ENCODE measurements at places on chromosomes 5 and 9.
A peak's percentile ranks its signal among the peaks of the same experiment; 100 is the strongest.

- DNase-seq: no peak
Observed at GRCh38 chr9:99411068-99411467, 189.0 kb downstream of the SEC61B start.

GRCh38 chr5:155144956-155145355 lies 131.4 kb downstream of the KIF4B start:
- no peak for DNase-seq

- peak; percentile 2 for DNase-seq
Observed at GRCh38 chr5:43482490-43483297, 971 bp downstream of the TMEM267 start.

DNA sequence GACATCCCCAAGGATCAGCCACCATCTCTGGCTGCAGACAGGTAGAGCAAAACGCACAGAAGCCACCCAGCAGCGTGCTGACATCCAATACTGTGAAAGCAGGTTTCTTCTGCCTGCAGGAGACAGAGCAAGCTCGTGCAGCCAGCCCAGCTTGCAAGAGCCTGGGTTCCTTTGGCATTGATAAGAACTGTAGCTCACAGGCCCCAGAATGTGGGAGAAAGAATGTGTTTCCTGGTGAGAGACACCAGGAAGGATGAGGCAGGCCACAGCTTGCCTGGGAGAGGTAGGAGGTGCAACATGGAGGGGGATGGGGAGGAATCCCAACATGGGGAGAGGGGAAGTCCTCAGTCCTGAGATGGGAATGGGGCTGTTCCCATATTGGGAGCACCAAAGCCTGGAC lies 34.0 kb upstream of the ARAP3 start:
- DNase-seq: no peak

DNA sequence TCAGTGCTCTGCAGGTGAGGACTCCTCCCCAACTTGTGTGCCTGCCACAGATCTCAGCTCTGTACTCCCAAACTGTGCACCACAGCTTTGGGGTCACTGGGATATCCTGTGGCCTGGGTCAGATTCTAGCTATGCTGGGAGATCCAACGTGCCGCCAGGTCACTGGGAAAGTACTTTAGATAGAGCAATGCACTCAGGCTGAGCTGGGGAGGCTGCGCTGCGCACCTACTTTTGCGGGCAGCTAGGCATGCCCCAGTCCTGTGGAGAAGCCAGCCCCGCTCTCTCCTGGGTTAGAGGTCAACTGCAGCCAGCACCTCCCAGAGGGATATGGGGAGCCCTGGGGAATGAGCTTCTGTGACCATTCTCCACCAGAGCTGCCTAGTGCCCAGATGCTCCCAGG lies 552.1 kb upstream of the CDH9 start:
- DNase-seq: no peak

DNA sequence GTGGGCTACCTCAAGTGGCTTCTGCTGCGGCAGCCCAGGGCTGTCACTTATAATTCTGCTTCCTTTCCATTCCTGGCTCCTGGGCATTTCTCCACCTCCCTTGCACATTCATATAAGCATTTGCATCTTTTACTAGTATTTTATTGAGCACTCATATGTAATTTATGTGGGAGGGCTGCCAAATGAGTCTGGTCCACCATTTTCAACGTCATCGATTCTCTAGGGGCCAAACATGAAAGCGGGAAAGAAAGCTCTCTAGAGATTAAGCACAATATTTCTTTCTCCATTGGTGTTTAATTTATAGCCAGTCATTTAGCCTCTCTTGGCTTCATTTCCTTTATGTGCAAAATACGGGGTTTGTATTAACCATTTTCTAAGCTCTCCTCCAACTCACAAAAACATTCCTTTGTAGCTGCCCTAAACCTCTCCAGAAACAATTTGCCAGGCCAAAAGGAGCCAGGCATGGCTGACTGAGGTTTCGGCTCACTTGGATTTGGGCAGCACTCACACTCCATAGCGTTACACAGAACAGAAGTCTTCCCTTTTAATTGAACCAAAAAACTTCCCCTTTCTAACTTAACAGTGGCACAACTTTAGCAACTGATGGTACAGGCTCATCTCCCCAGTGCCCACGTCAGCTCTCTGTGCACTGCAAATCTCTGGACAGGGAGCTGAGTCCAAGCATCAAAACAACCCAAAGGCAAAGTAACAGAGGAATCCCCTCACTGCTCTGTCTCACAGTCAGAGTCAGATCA lies 183.5 kb downstream of the ROR2 start:
- no peak for DNase-seq

GRCh38 chr5:166377756-166378155 lies 1913.7 kb upstream of the WWC1 start:
- no peak for DNase-seq

- DNase-seq: no peak
Observed at GRCh38 chr5:90484540-90484939, 9.9 kb downstream of the POLR3G start.

GRCh38 chr9:6681957-6682501 lies 36.5 kb upstream of the GLDC start:
- DNase-seq: no peak

DNA sequence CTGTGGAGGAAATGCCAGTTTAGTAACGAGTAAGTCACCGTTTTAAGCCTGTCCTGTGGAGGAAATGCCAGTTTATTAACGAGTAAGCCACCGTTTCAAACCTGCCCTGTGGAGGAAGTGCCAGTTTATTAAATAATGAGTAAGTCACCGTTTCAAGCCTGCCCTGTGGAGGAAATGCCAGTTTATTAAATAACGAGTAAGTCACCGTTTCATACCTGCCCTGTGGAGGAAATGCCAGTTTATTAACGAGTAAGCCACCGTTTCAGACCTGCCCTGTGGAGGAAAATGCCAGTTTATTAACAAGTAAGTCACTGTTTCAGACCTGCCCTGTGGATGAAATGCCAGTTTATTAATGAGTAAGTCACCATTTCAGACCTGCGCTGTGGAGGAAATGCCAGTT lies 18.9 kb upstream of the PDCD6 start:
- no peak for DNase-seq

DNA sequence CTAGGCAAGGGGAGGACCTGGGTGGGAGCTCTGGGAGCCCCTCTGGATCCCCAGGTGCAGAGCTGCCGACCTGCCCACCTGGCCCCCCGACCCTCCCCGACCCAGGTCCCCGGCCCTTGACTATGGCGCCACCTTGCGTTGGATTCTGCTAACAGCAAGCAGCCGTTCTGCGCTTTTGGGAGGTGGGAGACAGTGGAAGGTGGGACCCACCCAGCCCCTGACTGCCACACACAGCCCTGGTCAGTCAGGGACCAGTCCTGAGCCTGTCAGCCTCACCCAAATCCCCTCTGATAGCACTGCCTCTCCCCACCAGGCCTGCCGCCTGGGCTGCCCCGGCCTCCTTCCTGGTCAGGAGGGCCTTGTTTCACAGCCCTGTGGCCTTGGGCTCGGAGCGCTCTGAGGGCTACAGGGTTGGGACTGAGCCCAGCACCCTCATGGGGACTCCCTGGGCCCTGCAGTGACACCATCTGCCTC lies 77.9 kb downstream of the HMCN2 start:
- DNase-seq: no peak

- no peak for DNase-seq
Observed at GRCh38 chr5:152181461-152181860, 223.6 kb downstream of the NMUR2 start.

- no peak for DNase-seq
Observed at GRCh38 chr5:457195-457961, 14.4 kb downstream of the EXOC3 start.

DNA sequence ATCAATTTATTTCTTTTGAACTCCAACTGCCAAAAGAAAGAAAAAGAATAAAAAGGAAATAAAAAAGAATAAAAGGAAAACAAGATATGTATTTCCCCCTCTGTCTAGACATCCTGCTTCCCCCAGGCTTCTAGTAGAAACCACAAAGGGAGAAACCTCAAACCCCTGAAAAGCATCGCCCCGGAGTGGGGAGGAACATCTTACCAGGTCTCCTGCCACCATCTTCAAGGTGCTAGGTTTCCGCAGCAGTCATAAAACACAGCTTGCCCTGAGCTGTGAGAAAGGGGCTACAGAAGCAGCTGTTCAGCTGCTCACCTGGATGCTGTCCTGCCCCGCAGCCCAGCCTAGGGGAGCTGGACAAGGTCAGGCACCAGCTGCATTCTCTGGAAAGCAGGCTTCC lies 487.7 kb downstream of the GADD45G start:
- no peak for DNase-seq

DNA sequence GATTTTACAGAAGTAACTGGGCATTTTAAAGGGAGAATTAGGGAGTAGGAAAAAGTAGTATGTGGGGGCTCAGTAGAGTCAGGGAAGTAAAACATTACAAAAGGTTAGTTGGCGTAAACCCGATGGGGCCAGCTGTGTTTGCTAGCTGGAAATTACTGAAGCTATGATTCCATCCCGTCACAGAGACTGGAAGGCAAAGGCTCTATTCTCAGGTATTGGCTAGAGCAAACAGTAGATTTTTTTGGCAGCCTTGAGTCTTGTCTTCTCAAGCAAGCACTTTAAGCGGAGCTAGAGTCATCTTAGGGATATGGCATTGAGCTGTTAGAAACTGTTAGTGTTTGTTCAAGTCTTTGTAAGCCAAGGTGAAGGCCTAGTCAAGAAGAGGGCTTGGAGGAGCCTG lies 121.5 kb downstream of the PAM start:
- no peak for DNase-seq

DNA sequence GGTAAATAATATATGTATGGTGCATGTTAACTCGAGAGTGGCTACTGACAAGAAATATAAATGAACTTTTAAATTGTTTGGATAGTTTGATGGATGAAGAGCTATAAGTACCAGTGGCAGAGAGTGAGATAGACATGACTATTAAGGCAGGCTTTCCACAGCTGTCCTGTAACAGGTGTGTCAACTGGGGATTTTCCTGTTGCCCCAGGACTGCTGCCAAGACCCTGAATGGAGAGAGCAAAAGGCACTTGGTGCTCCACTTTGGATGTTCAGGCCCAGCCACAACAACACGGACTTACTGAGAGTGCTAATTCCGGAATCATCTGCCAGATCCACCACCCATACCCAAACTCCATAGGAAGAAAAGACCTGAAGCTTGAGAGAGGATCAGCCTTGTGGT lies 215.1 kb downstream of the SEC61B start:
- DNase-seq: no peak

- no peak for DNase-seq
Observed at GRCh38 chr9:131031005-131031641, 22.1 kb downstream of the LAMC3 start.

DNA sequence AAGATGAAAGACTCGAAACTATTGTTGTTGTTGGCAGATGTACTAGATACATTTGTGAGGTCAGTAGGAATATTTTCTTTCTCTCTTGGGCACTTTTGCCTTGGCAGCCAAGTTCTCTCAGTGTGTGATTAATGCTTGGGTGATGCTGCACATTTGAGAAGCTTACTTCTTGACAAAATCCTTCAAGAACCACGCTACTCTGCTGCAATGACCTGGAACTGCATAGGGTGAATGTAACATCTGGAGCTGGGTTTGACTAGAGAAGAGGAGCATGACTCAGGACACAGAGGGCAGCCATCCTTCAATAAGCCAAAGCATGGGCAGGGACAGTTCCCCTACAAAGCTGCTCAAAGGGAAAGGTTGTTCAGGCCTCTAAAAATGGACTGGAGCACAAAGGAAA lies 75.5 kb upstream of the PUM3 start:
- peak; percentile 23 for DNase-seq

DNA sequence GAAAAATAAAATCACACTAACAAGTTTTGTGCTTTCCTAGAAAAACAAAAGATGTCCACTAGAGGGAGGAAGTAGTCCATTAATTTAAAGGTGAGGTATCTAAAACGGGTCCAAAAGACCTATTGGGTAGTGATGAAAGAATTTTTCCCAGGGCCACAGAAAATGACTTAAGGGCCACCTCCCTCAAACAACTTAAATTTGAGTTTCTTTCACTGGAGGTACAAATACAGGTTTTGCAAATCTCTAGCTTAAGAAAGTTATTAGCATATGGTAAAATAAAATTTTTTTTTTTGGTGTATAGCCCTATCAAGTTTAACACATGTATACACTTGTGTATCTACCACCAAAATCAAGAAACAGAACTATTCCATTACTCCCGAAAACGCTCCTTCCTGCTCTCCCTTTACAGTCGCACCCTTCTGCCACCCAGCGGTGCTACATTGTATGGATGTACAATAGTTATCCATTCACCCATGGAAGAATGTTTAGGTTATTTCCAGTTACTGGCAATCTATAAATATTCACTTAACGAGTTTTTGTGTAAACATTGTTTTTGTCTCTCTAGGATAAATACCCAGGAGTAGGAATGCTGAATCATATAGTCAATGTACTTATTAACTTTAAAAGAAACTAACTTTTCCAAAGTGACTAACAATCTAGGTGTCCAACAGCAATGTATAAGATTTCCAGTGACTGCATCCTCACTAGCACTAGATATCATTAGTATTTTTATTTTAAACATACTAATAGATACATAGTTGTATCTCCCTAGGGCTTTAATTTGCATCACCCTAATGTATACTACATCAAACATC lies 21.9 kb downstream of the DEPDC1B start:
- DNase-seq: no peak

DNA sequence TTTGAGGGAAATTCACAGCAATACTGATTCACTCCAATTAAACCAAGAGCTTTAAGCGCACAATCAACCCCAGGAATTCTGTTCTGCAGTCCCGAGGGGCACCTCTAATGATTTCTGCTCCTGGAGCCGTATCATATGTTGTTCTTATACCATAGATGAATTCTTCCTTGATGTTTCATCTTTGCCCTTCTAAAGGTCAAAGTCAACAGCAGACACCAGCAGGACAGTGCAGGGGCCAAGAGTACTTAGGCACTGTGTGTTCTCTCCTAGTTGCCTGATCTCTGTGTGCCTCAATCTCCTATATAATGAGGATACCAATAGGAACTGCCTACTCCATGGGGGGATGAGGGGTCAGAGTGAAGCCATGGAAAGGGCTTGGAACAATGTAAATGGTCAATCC lies 16.5 kb downstream of the EPB41L4B start:
- DNase-seq: no peak
